ENCODE measurements at places on chromosomes 7 and 10.

- DNase-seq: no peak
Observed at GRCh38 chr10:70992436-70992835, 104.1 kb upstream of the PCBD1 start.

DNA sequence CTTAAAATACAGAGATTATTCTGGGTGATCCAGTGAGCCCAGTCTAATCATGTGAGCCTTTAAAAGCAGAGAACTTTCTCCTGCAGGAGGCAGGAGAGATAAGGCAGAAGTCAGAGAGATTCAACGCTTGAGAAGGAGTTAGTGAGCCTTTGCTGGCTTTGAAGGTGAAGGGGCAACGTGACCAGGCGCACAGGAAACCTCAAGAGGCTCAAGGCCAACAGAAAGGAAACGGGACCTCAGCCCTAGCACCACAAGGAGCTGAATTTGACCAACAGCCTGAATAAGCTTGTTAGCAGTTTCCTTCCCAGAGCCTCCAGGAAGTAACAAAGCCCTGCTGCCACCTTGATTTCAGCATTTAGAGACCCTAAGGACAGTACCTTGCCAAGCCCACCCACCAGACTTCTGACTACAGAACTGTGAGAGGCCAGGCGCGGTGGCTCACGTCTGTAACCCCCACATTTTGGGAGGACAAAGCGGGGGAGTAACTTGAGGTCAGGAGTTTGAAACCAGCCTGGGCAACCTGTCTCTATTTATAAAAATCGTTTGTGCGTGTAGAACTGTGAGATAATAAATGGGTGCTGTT is 87.3 kb upstream of the KAT6B start:
- DNase-seq: peak; percentile 45

GRCh38 chr10:109861081-109861480 is 62.2 kb downstream of the XPNPEP1 start:
- DNase-seq: no peak

- DNase-seq: no peak
Observed at GRCh38 chr10:79505829-79506228, 6.5 kb upstream of the EIF5AL1 start.

DNA sequence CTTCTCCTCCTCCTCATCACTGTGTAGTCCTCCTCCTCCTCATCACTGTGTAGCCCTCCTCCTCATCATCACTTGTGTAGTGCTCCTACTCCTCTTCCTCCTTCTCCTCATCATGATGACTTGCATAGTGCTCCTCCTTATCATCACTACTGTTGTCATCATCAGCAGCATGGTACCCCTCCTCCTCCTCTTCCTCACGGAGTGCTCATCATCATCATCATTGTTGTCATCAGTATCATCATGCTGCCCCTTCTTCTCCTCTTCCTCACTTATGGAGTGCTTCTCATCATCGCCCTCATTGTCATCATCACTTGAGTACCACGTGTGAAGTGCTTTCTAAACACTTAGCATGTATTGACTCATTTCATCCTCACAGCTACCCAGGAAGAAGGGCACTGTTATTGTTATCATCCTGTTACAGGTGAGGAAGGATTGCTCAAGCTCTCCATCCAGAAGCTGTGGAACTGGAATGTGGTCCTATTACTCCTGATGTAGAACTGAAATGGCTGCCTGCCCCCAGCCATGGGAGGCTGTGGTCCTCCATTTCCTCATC is 122.8 kb upstream of the SHH start:
- no peak for DNase-seq

GRCh38 chr10:124160943-124161582 is 67.7 kb upstream of the CHST15 start:
- no peak for DNase-seq

DNA sequence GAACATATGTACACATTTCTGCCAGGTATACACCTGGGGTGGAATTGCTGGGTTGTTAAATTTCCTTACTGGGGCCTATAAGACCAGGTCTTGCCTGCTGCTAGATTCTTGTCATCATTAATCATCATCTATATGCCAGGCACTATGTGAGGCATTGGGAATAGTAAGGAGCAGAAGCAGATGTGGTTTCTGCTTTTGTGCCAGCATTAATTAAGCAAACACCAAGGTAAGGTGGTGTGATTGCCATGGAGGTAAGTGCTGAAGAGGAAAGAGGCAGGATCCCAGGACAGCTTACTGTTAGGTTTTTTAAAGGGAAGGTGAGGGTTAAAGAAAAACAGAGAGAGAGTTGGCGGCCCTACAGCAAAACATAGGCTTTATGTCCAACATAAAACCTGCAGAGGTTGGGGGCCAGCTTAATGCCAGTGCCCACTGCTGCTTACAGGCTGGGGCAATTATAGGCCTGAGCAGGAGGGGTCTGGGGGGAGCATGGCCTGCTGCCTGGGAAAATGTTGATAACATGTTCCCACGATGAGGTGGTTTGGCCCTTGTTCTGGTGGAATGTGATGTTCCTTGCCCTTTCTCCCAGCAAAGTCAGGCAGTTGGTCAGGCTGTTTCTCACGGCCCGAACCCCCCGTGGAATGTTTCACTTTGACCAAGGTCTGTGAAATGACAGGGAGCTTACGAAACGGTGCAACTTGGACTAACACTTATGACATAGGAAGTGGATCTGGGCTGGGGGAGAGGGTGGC is 93.9 kb downstream of the RBM20 start:
- no peak for DNase-seq

DNA sequence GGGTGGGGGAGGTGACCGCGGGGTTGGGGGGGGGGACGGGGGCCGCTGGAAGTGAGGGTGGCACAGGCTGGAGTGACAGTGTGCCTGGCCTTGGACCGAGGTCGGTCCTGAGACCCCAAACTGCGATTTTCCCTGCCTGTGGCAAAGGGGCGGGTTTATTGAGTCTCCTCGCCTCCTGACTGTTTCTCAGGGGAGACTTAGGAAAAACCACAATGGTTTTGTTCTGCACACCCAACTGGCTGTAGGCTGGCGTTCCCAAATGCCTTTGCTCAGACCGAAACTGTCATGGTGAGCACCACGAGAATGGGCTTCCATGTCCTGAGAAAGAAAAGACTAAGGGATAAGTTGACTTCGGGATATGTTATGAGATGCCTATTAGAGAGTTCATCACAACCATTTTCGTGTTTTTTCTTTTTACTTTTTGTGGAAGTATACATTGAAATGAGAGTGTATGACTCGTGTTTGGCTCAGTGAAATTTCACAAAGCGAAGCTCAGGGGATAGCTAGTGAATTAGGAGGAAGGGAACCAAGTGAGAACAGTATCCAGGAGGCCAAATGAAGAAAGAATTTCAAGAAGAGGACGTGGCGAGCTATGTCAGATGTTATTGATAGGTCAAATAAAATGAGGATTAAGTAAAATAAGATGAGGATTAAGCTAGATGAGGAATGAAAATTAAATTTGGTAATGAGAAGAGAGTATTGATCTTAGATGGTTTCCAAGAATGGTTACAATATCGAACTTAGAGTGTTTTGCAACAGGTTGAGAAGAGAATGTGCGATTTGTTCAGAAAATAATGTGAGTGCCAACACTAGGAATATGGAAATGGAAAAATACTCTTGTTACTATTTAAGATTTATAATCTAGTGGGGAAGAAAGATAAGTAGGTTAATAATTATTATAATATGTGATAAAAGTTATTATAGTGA is 918 bp downstream of the NET1 start:
- DNase-seq: no peak

DNA sequence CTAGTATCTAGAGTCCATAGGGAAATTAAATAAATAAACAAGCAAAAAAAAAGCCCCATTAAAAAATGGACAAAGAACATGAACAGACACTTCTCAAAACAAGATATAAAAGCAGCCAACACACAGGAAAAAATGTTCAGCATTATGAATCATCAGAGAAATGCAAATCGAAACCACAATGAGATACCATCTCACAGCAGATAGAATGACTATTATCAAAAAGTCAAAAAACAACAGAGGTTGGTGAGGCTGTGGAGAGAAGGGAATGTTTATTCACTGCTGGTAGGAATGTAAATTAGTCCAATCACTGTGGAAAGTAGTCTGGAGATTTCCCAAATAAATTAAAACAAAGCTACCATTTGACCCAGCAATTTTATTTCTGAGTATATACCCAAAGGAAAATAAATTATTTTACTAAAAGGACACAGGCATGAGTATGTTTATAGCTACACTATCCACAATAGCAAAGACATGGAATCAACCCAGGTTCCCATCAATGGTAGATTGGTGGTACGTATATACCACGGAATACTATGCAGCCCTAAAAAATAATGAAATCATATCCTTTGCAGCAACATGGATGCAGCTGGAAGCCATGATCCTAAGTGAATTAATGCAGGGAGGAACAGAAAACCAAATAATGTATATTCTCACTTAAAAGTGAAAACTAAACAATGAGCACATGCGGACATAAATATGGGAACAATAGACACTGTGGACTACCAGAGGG is 366.5 kb upstream of the SEMA3C start:
- no peak for DNase-seq

- peak; percentile 43 for DNase-seq
Observed at GRCh38 chr7:25069900-25070443, 55.1 kb downstream of the CYCS start.

GRCh38 chr10:51585742-51586141 is 113.7 kb downstream of the CSTF2T start:
- no peak for DNase-seq

GRCh38 chr10:116707981-116708380 is 34.4 kb downstream of the HSPA12A start:
- no peak for DNase-seq

DNA sequence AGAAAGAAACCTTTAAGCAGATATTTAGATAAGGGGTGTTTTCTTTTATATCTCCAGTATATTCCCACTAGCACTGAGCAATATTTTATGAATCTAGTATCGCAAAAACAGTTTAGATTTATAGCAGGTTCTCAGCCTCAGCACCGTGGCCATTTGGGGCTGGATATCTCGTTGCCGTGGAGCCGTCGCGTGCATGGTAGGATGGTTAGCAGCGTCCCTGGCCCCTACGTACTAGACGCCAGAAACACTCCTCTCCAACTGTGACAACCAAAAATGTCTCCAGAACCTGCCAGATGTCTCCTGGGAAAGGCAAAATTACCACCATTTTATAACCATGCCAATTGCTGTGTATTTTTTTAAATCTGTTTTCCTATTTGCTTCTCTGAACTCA is 172.9 kb downstream of the CACNB2 start:
- no peak for DNase-seq

GRCh38 chr10:125291836-125292235 is 131.5 kb upstream of the CTBP2 start:
- no peak for DNase-seq

DNA sequence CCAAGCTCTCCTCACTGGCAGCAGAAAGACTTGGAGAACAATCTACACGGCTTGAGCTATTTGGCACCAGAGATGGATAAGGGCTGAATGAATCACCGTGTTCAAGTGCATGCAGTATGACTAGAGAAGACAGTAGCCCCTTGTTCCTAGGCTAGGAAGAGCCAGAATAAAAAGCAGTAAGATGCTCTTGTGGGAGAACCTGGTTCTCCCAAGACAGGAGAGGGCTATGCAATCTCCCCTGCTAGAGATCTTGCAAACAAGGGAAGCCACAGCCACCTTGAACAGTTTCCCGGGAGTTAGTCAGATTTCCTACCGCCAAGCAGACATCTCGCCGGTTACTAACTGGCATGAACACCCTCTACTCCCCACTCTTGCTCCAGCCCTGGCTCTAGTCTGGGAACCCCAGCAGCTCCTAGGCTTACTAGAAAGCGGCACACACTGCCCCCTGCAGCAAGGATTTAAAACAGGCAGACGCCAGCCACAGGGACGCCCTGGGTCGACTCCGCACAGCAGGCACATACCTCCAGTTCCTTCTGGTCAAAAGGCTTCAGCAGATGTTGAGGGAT is 107.3 kb downstream of the SMURF1 start:
- no peak for DNase-seq
